ENCODE measurements at places on chromosomes 12 and 14.

- no peak for ATAC-seq
Measured at GRCh38 chr12:114864837-114865551, 181.0 kb upstream of the TBX3 start.

DNA sequence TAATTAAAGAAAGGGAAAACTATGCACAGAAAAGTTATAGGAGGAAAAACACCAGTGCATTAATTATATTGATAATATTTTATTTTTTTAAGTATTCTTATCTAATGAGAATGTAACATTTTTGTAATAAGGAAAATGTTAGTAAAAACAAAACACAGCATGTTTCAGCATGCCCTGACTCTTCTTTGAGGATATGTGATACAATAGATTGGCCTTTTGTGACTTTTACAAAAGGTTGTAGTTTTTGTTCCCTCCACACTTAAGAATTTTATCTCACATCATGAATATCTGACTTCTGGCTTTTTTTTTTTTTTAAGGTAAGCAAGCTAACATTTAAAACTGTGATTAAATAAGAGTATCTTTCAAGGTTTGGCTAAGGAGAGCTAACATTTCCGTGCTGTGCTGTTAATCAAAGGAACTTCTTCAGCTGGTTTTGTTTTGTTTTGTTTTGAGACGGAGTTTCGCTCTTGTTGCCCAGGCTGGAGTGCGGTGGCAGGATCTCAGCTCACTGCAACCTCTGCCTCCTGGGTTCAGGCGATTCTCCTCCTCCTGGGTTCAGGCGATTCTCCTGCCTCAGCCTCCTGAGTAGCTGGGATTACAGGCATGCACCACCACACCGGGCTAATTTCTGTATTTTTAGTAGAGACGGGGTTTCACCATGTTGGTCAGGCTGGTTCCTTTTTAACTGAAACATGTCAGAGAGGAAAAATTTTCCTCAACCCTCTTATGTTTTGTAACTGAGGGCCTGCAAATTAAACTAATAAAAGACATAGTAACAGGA lies 30.8 kb upstream of the RESF1 start:
- ATAC-seq, result no peak

GRCh38 chr14:33465846-33466700 lies 484.8 kb downstream of the EGLN3 start:
- no peak for ATAC-seq

GRCh38 chr12:105949391-105949790 lies 189.4 kb downstream of the NUAK1 start:
- ATAC-seq, result no peak

DNA sequence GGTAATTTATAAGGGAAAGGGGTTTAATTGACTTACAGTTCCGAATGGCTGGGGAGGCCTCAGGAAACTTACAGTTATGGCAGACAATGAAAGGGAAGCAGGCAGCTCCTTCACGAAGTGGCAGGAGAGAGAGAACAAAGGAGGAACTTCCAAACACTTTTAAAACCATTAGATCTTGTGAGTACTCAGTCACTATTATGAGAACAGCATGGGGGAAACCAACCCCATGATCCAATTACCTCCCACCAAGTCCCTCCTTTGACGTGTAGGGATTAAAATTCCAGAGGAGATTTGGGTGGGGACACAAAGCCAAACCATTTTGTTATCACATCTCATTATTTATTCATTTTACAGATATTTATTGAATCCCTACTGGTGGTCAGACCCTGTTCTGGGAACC lies 822.8 kb downstream of the GALC start:
- ATAC-seq, result no peak

DNA sequence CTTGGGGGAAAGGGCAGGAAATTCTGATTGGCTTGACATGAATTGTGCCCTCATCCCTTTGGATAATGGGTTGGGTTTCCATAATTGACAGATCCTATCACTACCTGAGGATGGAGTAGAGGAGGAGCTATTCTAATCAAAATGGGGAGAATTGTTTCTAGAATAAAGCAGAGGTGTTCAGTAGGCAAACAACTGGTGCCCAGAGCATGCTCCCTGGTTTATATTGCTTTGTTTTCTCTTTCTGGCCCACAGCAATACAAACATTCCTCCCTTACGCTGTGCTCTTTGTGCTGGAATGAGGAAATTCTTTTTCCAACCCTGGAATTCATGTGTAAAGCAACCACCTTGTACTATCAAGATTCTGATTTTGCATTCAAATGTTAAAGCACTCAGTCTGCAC lies 147.4 kb downstream of the RASSF9 start:
- ATAC-seq, result no peak

- ATAC-seq, result no peak
Measured at GRCh38 chr12:123805173-123805572, 43.1 kb downstream of the DNAH10 start.

DNA sequence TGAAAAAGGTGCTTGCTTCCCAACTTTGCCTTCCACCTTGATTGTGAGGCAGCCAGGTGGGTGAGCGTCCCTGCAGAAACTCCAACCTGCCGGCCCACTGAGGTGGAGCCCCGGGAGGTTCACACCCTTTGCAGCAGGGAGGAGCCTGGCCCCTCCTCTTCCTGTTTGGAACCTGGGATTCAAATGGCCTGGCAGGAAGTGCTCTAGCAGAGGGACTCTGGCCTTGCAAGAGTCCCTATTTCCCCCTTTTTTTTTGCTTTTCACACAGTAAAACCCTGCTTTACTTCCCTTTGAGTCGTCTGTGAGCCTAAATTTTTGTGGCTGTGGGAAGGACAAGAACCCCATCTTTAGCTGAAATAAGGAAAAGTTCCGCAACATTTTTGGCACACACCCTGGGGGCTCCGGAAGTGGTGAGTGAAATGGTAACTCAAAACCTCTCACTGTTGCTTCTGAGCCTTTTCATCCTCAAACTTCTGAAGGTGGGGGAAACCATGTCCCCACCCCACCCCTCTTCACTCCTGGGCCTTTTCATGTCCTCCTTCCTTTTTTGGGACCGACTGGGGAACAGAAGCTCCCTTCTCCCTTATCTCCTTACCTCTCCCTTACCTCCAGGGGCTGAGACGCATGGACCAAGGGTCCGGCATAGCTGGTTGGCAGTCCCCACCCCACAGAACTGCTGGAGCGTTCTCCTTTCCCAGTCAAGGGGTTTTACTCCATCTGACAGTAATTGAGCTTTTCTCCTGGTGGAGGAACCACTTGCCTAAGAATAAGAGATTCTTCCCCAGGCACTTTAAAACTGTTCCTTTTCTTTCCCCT lies 102.0 kb downstream of the KCNMB4 start:
- ATAC-seq, result no peak

DNA sequence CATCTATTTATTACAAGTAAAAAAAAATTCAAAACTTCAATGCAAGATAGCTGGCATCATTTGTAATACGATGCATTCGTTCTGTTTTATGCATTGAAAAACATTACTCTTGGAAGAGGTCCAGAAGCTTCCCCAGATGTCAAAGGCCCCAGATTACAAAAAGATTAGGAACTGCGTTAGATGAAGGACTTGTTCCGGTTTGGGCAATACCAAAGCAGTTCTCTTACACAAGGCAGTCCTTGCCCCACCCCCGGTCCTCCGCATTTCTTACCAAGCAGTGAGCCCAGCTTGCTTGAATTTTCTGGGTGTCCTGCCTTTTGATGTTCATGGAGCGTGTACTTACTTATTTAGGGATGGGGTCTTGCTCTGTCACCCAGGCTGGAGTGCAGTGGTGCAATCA lies 4.8 kb upstream of the HVCN1 start:
- no peak for ATAC-seq

DNA sequence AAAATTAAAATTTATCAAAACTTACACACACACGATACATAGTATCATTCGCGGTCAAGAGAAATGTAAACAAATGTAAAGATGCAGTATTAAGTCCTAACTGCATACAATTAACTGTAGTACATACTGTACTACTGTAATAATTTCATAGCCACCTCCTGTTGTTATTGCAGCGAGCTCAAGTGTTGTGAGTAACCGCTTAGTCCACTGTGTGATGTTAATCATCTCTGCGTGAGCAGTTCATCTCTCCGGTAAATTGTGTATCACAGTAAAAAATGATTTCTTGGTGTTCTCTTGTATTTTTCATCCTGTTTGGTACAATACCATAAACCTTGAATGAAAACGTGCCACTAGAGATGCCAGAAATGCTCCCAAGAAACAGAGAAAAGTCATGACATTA lies 6.5 kb downstream of the EPS8 start:
- no peak for ATAC-seq

- no peak for ATAC-seq
Measured at GRCh38 chr12:85733984-85734383, 102.2 kb downstream of the RASSF9 start.

DNA sequence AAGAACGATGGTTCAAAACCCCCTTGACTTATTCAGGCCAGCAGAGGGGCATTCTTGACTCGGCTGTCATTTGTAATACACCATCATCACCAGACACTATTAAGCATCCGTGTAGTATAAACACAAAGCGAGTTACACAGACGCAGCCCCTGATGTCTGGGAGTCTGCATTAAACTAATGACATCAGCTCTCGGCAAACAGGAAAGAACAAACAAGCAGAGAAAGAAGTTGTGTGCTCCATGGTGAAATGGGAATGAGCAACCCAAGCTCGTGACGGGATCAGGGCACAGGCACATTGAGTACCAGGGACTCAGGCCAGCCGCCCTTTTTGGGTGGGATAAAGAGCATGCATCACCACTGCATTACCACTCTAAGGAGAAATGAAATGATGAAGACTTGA lies 460.1 kb downstream of the MED13L start:
- ATAC-seq, result no peak

DNA sequence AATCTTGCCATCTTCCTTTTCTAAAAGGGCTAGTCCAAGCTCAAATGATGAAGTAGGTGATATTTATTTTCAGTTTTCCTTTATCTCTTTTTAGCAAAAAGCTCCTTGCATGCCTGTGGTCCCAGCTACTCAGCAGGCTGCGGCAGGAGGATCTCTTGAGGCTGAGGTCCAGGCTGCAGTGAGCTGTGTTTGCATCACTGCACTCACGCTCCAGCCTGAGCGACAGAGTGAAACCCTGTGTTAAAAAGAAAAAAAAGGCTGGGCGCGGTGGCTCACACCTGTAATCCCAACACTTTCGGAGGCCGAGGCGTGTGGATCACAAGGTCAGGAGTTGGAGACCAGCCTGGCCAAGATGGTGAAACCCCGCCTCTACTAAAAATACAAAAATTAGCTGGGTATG lies 5.0 kb downstream of the TMEM116 start:
- ATAC-seq, result no peak

DNA sequence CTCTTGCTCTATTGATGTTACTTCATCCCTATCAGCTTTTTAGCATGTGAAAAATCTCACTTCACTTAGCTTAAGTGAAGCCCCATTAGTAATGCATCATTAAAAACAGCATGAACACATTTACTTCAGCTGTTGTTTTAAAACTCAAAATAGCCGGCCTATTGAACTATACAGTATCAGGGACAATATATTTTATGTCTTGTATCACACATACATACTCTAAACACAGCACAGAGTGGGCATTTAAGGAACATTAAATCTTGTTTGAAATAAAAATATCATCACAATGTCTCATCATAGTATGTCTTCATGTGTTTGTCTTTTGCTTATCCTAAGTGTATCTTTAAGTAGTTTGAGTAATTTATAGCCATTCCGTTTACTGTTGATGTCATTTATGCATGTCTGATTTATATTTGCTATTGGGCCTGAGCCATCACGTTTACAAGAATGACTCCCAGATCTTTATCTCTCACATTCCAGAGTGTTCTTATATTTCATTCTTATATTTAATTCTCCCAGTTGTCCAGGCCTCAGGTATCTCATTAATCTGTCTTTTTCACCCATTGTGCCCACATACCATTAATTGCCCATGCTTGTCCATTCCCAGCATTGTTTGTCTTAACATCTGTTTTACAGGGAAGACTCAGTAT lies 57.5 kb downstream of the ARHGAP5 start:
- no peak for ATAC-seq

All from gastroesophageal sphincter (tissue), 4 donors.